ENCODE measurements at places on chromosomes 5 and 9.

DNA sequence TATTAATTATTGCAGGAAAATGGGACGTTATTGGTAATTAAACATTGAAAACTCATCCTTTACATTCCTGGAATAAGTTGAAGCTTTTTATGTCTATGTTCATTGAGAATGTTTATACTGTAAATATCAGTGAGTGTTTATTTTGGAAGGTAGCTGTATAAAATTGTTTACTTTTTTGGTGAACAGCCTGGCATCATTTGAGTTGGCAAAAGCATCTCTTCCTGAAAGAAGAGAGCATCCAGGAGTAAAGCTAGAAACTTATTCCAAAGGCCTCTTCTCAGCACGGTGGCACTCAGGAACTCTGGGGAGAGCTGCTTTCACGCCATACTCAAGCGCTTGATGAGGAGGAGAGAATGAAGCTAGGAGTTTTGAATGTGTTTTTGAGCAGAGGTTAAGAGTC is 79.9 kb downstream of the GAPVD1 start:
- no peak for DNase-seq

DNA sequence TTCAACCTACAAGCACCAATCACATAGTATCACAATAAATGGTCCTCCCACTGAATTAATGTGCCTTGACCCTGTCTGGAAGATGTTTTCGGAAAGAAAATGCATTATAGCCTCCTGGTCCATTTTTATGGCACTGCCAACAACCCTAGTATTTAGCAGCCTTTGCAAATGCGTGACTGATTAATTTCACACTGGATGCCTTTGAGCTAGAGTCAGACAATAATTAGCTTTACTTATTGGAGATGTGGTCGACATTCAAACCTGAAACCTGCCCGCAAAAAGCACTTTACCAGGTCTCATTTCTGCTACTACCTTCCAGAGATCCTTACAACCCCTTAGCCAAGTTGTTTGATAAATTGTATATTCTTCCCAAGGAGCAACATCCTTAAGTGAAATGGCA is 119.3 kb upstream of the DPYSL3 start:
- no peak for DNase-seq

DNA sequence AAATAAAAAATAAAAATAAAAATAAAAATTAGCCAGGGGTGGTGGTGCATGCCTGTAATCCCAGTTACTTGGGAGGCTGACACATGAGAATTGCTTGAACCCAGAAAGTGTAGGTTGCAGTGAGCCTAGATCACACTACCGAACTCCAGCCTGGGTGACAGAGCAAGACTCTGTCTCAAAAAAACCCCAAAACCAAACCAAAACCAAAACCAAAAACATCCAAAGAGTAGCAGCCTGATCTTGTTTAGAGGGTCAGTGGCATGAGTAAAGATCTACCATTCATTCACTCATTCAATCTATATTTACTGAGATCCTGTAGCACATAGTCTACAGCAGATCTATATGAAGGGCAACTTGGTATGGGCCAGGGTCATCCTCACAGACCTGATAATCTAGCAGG is 202.4 kb downstream of the MAPKAP1 start:
- DNase-seq: no peak

DNA sequence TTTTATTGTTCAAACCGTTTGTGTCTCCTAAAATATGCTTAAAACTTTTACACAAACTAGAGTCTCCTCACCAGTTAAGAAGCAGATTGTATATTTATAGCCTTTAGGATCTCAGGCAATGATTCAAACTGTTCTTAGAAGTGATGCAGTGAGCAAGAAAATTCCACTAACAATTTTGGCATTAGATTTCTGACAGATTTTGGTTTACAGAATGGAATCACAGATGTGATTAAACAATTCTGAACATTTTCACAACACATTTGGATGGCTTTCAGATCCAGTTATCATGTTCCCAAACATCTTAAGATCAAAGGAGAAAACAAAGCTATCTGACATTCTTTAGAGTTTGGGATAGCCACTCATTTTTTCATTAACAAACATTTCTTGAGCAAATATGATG is 181.7 kb upstream of the RIOK2 start:
- DNase-seq: no peak

DNA sequence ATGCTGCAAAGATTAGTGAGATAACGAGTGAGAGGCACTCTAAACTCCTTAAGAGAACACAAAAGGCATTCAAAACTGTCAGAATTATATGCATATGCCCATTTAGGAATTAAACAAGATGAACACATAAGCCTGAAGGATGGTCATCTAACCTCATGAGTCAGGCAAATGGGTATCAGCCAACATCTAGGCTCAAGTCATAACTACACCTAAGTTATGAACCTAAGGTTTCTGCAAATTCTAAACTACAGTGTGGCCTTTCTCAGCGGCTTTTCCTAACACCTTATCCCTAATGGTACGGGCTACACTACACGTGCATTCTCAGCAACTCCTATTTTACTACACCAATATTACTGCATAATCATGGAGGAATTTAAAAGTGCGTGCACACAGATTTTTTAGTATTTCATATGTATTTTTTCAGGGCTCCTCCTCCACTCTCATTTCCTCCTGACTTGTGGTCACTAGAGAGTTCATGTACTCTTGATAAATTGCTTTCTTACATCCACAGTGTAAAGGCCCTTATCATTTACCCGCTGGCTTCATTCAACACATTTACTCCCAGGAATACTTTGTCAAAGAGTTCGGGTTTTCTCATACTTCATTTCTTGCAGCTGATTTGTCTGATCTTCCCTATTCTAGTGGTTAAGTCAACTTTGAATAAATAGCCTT is 316.5 kb downstream of the BNC2 start:
- no peak for DNase-seq

GRCh38 chr9:121783111-121783510 is 131.7 kb downstream of the DAB2IP start:
- DNase-seq: no peak

GRCh38 chr5:173010547-173011464 is 27.2 kb downstream of the ATP6V0E1 start:
- DNase-seq: no peak
